ENCODE measurements at places on chromosomes 13 and 19.

DNA sequence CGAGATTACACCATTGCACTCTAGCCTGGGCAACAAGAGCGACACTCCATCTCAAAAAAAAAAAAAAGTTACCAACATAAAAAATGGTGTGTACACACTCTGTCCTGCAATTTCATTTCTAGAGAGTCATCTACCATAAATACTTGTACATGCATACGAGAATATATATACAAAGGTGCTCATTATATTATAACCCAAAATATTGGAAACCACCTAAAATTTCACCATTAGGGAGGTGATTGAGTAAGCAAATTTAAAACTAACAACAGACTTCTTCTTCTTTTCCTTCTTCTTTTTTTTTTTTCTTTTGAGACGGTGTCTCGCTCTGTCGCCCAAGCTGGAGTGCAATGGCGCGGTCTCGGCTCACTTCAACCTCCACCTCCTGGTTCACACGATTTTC lies 7.4 kb upstream of the C5AR1 start:
- no peak overlapping the region for H3K4me3 ChIP-seq
- H3K4me1 ChIP-seq, result no peaks in the 10 kb centered on the region
- DNase-seq, result no peak
- H3K27me3 ChIP-seq, result no peaks in the 10 kb centered on the region

DNA sequence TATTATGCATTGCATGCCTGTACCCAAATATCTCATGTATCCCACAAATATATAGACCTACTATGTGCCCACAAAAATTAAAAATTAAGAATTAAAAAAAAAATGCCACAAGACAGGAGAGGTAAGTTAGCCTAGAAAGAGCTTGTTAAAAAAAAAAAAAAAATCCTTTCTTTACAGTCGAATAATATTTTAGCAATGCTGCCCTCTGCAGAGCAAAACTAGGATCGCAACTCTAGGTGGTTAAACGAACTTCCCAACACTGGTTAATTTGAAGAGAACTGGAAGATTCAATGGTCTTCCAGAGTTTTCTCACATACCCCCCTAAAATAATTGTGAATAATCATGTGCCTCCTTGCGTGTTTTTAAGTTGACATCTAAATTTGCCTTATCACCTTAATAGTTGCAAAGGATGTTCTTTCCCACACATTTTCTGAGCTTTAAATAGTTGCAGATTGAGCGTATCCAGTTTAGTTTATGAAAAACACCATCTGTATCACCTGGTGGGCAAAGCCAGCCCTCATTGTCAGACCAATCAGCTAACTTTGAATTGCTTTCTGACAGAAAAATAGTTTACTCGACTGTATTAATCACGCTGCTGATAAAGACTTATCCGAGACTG lies 47.4 kb upstream of the RCBTB2 start:
- H3K4me3 ChIP-seq, result no peak overlapping the region
- no peaks in the 10 kb centered on the region for H3K36me3 ChIP-seq
- no peak overlapping the region for H3K27ac ChIP-seq

GRCh38 chr13:29946093-29946492 lies 95.7 kb upstream of the UBL3 start:
- H3K4me1 ChIP-seq, result no peaks in the 10 kb centered on the region
- H3K27ac ChIP-seq, result no peak overlapping the region
- H3K36me3 ChIP-seq, result no peaks in the 10 kb centered on the region
- no peak overlapping the region for H3K4me3 ChIP-seq
- no peak for DNase-seq

GRCh38 chr13:42885325-42885724 lies 103.9 kb downstream of the FAM216B start:
- DNase-seq, result no peak
- no peaks in the 10 kb centered on the region for H3K4me1 ChIP-seq
- H3K36me3 ChIP-seq, result no peaks in the 10 kb centered on the region
- no peaks in the 10 kb centered on the region for H3K27me3 ChIP-seq
- no peak overlapping the region for H3K4me3 ChIP-seq

GRCh38 chr13:48678316-48678715 lies 24.6 kb downstream of the CYSLTR2 start:
- no peaks in the 10 kb centered on the region for H3K4me1 ChIP-seq
- no peak overlapping the region for H3K4me3 ChIP-seq
- no peak overlapping the region for H3K27ac ChIP-seq
- H3K36me3 ChIP-seq, result no peaks in the 10 kb centered on the region
- DNase-seq, result no peak
- H3K27me3 ChIP-seq, result no peaks in the 10 kb centered on the region

- H3K4me3 ChIP-seq, result no peak overlapping the region
- H3K27me3 ChIP-seq, result no peaks in the 10 kb centered on the region
- no peaks in the 10 kb centered on the region for H3K36me3 ChIP-seq
- H3K4me1 ChIP-seq, result no peaks in the 10 kb centered on the region
- H3K27ac ChIP-seq, result no peak overlapping the region
These were observed 121.0 kb downstream of the RGCC start for GRCh38 chr13:41578371-41578770.

GRCh38 chr13:95708391-95708774 lies 31.4 kb downstream of the DNAJC3 start:
- no peaks in the 10 kb centered on the region for H3K27me3 ChIP-seq
- H3K4me3 ChIP-seq, result no peak overlapping the region
- no peaks in the 10 kb centered on the region for H3K4me1 ChIP-seq
- H3K36me3 ChIP-seq, result no peaks in the 10 kb centered on the region

DNA sequence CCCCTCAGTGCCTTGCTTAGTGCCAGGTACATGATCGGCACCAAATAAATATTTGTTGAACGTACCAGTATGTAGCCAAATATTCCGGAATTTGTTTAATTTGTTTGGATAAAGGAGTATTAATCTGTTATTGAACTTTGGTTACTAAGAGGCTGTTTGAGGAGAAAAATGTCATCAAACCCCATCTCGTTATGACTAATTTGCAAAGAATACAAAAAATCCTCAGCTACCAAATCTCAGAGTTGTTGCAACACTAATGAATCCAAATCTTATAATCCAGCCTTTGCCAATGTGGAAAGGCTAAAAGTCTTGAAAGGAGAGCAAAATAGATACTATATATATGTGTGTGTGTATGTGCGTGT lies 79.5 kb downstream of the KLF5 start:
- no peaks in the 10 kb centered on the region for H3K27me3 ChIP-seq
- no peak overlapping the region for H3K27ac ChIP-seq
- DNase-seq, result no peak
- no peaks in the 10 kb centered on the region for H3K4me1 ChIP-seq
- no peaks in the 10 kb centered on the region for H3K36me3 ChIP-seq
- H3K4me3 ChIP-seq, result no peak overlapping the region

GRCh38 chr13:94914895-94915294 lies 202.6 kb upstream of the SOX21 start:
- no peaks in the 10 kb centered on the region for H3K4me1 ChIP-seq
- no peak overlapping the region for H3K27ac ChIP-seq
- H3K36me3 ChIP-seq, result no peaks in the 10 kb centered on the region
- no peak overlapping the region for H3K4me3 ChIP-seq

GRCh38 chr13:30410705-30411125 lies 11.6 kb upstream of the UBE2L5 start:
- H3K4me3 ChIP-seq, result no peak overlapping the region
- no peaks in the 10 kb centered on the region for H3K27me3 ChIP-seq
- DNase-seq, result no peak
- H3K4me1 ChIP-seq, result no peaks in the 10 kb centered on the region

GRCh38 chr19:19464339-19465098 lies 50.8 kb downstream of the TSSK6 start:
- H3K36me3 ChIP-seq, result no peaks in the 10 kb centered on the region
- no peaks in the 10 kb centered on the region for H3K27me3 ChIP-seq
- H3K4me1 ChIP-seq, result peaks cover 31% of the 10 kb centered on the region
- H3K27ac ChIP-seq, result peak overlapping the region; percentile 75
- no peak for DNase-seq

DNA sequence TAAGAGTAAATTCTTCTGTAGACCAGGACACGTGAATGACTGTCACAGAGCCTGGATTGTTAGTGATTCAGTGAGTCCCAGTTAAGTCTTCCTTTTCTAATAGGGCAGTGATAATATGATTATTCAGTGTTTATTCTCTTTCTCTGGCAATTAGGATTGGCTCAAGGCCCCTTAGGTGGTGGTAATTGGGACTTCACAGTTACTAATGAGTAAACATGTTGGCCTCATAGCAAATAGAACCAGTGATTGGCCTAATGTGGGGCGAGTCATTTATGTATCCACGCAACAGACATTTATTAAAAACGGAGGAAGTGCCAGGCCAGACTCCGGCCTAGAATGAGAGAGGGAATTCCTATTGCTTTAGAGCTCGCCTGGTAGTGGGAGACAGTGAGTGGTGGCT lies 72.4 kb downstream of the SHISA2 start:
- H3K4me3 ChIP-seq, result no peak overlapping the region
- H3K27me3 ChIP-seq, result no peaks in the 10 kb centered on the region
- no peaks in the 10 kb centered on the region for H3K36me3 ChIP-seq
- no peak overlapping the region for H3K27ac ChIP-seq
- DNase-seq, result no peak
- no peaks in the 10 kb centered on the region for H3K4me1 ChIP-seq

- DNase-seq, result no peak
- no peaks in the 10 kb centered on the region for H3K36me3 ChIP-seq
- H3K4me1 ChIP-seq, result no peaks in the 10 kb centered on the region
- no peak overlapping the region for H3K27ac ChIP-seq
- H3K27me3 ChIP-seq, result no peaks in the 10 kb centered on the region
These were observed 16.9 kb downstream of the NALCN start for GRCh38 chr13:101399365-101399764.

GRCh38 chr19:40525234-40526051 lies 51.2 kb upstream of the SHKBP1 start:
- peaks cover 4% of the 10 kb centered on the region for H3K4me1 ChIP-seq
- DNase-seq, result no peak
- no peak overlapping the region for H3K4me3 ChIP-seq
- no peak overlapping the region for H3K27ac ChIP-seq
- H3K27me3 ChIP-seq, result no peaks in the 10 kb centered on the region
- H3K36me3 ChIP-seq, result no peaks in the 10 kb centered on the region

GRCh38 chr19:5057860-5058259 lies 88.9 kb downstream of the KDM4B start:
- no peak overlapping the region for H3K4me3 ChIP-seq
- H3K4me1 ChIP-seq, result no peaks in the 10 kb centered on the region
- no peaks in the 10 kb centered on the region for H3K36me3 ChIP-seq
- DNase-seq, result no peak
- no peaks in the 10 kb centered on the region for H3K27me3 ChIP-seq
- no peak overlapping the region for H3K27ac ChIP-seq

GRCh38 chr13:74569251-74569650 lies 435.0 kb upstream of the KLF12 start:
- H3K4me1 ChIP-seq, result no peaks in the 10 kb centered on the region
- H3K27me3 ChIP-seq, result no peaks in the 10 kb centered on the region
- H3K36me3 ChIP-seq, result no peaks in the 10 kb centered on the region
- no peak for DNase-seq

GRCh38 chr19:29845574-29846176 lies 33.9 kb downstream of the CCNE1 start:
- DNase-seq, result no peak
- peak overlapping the region; percentile 76 for H3K4me3 ChIP-seq
- peaks cover 9% of the 10 kb centered on the region for H3K27me3 ChIP-seq
- no peaks in the 10 kb centered on the region for H3K4me1 ChIP-seq
- no peaks in the 10 kb centered on the region for H3K36me3 ChIP-seq

DNA sequence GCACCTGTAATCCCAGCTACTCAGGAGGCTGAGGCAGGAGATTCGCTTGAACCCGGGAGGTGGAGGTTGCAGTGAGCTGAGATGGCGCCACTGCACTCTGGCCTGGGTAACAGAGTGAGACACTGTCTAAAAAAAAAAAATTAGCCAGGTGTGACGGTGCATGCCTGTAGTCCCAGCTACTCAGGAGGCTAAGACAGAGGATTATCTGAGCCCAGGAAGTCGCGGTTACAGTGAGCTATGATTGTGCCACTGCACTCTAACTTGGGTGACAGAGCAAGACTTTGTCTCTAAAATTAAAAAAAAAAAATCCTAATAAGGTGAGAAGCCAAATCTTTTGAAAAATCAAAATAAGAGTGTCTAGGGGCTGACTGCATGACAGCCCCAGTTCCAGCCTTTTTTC lies 9.7 kb upstream of the CEBPA start:
- DNase-seq, result no peak
- no peaks in the 10 kb centered on the region for H3K27me3 ChIP-seq
- H3K36me3 ChIP-seq, result no peaks in the 10 kb centered on the region
- H3K4me3 ChIP-seq, result no peak overlapping the region
- no peak overlapping the region for H3K27ac ChIP-seq
- no peaks in the 10 kb centered on the region for H3K4me1 ChIP-seq

DNA sequence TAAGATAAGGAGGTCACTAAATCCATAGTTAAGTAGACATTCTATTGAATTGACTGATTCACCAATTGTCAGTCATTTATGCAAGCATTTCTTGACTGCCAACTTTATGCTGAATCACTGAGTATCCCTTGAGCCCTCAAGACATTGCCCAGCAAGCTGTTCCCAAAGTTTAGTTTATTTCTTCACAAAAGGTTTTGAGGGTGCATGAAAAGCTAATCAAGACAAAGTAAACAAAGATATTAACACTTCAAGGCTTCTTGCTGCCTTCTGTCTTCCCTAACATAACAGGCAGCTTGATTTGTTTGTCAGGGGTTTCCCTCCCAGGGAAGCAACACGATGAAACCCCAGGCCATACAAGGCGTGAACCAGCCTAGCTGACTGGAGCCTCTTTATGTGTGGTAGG lies 374.4 kb downstream of the SPRY2 start:
- H3K4me3 ChIP-seq, result no peak overlapping the region
- H3K27ac ChIP-seq, result no peak overlapping the region
- no peak for DNase-seq
- no peaks in the 10 kb centered on the region for H3K27me3 ChIP-seq
- H3K4me1 ChIP-seq, result no peaks in the 10 kb centered on the region
- H3K36me3 ChIP-seq, result no peaks in the 10 kb centered on the region

DNA sequence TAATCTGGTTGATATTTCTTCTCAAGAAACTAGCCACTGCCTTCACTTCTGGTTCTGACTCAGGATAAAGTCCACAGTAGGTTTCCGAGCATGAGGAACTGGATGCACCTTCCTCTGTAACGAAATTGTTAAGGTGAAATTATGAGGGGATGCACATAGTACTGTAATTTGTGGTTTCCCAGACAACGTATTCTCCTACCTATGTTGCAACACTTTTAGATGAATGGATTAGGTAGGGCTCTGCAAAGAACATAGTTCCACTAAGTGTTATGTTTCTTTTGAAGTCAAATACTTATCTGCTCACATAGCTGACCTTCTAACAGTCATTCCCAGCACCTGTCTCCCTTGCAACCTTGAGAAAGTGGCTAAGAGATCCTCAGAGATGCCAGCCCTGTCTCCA lies 5.7 kb upstream of the ZC3H13 start:
- no peak for DNase-seq
- H3K4me1 ChIP-seq, result no peaks in the 10 kb centered on the region
- H3K36me3 ChIP-seq, result no peaks in the 10 kb centered on the region
- no peaks in the 10 kb centered on the region for H3K27me3 ChIP-seq
- no peak overlapping the region for H3K4me3 ChIP-seq

- no peaks in the 10 kb centered on the region for H3K36me3 ChIP-seq
- peak overlapping the region; percentile 86 for H3K27ac ChIP-seq
- no peaks in the 10 kb centered on the region for H3K27me3 ChIP-seq
- no peak for DNase-seq
- H3K4me1 ChIP-seq, result peaks cover 3% of the 10 kb centered on the region
These were observed 43.5 kb downstream of the LRCH1 start for GRCh38 chr13:46596466-46596865.

DNA sequence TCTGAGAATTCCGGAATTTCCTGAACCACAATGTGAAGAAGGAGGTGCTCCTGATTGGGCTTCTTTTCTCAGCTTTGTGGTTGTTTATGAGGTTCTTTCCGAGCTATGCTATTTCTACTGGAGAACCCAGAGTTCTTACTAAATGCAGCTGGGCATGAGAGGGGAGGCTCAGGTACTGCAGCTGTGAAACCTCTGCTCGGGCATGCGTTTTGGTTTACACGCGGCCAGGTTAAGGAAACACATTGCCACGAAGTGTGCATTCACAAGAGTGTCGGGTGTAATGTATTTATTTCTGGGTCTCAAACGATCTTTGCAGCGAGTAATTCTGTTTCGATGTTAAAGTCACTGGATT lies 661 bp upstream of the MIR17HG start:
- no peaks in the 10 kb centered on the region for H3K27me3 ChIP-seq
- no peaks in the 10 kb centered on the region for H3K36me3 ChIP-seq
- H3K4me1 ChIP-seq, result peaks cover 6% of the 10 kb centered on the region
- peak overlapping the region; percentile 98 for H3K27ac ChIP-seq
